A549 treated with RU486 at 1 μM for 4 hours (cell line): ENCODE measurements at places on chromosomes 2 and 18. TPM values are rescaled to one million over a fixed set of nuclear protein-coding genes. Genes with fewer than 3 reads are reported as not detected.

The NT5DC4 gene
- 0.05 to 0.13 TPM in 2 of 5 replicates, not detected in the others for total RNA-seq

The AOX1 gene
- total RNA-seq: 2.8 to 3.8 TPM (median 3.6 TPM) in 5 replicates

The REG3A gene
- not detected in 5 replicates for total RNA-seq

The AGPS gene
- 35.7 to 49.7 TPM (median 45.0 TPM) in 5 replicates for total RNA-seq

The RIT2 gene
- not detected in 5 replicates for total RNA-seq

The NOTO gene
- 0.09 TPM in 1 of 5 replicates, not detected in the others for total RNA-seq

The NFATC1 gene
- 5.1 to 6.5 TPM (median 6.2 TPM) in 5 replicates for total RNA-seq

The LAMA3 gene
- total RNA-seq: 29.8 to 39.0 TPM (median 38.4 TPM) in 5 replicates

The REG3G gene
- not detected in 5 replicates for total RNA-seq

The GREB1 gene
- total RNA-seq: 1.8 to 3.7 TPM (median 3.0 TPM) in 5 replicates

The GALR1 gene
- not detected in 5 replicates for total RNA-seq

The CNDP1 gene
- not detected in 5 replicates for total RNA-seq

The DTNA gene
- total RNA-seq: 0.14 to 0.39 TPM (median 0.17 TPM) in 4 of 5 replicates, not detected in the other

The AKAIN1 gene
- not detected in 5 replicates for total RNA-seq

The TMEM37 gene
- 1.5 to 2.7 TPM (median 2.2 TPM) in 5 replicates for total RNA-seq

The GAL3ST2 gene
- total RNA-seq: 0.10 to 0.36 TPM (median 0.23 TPM) in 4 of 5 replicates, not detected in the other

The ANKRD30B gene
- total RNA-seq: not detected in 5 replicates

The SUCLG1 gene
- 89.0 to 99.3 TPM (median 92.5 TPM) in 5 replicates for total RNA-seq

The CCL20 gene
- 3.0 to 5.8 TPM (median 4.3 TPM) in 5 replicates for total RNA-seq

The GATA6 gene
- 2.0 to 2.9 TPM (median 2.6 TPM) in 5 replicates for total RNA-seq

The KCNF1 gene
- total RNA-seq: 24.5 to 43.7 TPM (median 39.9 TPM) in 5 replicates

The ASXL3 gene
- total RNA-seq: not detected in 5 replicates

The SPDYA gene
- total RNA-seq: 0.14 to 0.25 TPM in 2 of 5 replicates, not detected in the others

The SLC4A5 gene
- total RNA-seq: 0.17 to 0.68 TPM (median 0.43 TPM) in 5 replicates

The ANKRD30BL gene
- not detected in 5 replicates for total RNA-seq

The NR4A2 gene
- total RNA-seq: 2.4 to 4.0 TPM (median 3.2 TPM) in 5 replicates

The CXCR1 gene
- total RNA-seq: not detected in 5 replicates

The DNER gene
- 3.3 to 7.7 TPM (median 5.6 TPM) in 5 replicates for total RNA-seq

The HOXD1 gene
- 0.12 to 0.44 TPM (median 0.21 TPM) in 5 replicates for total RNA-seq

The PPP4R3B gene
- total RNA-seq: 18.2 to 36.7 TPM (median 32.3 TPM) in 5 replicates

The POLR1A gene
- total RNA-seq: 20.5 to 24.2 TPM (median 22.5 TPM) in 5 replicates

The CXCR2 gene
- total RNA-seq: not detected in 5 replicates

The PKP4 gene
- 23.2 to 29.4 TPM (median 26.4 TPM) in 5 replicates for total RNA-seq

The PLGLB2 gene
- total RNA-seq: 0.16 to 0.39 TPM (median 0.22 TPM) in 4 of 5 replicates, not detected in the other

The SERPINB10 gene
- total RNA-seq: not detected in 5 replicates

The TBR1 gene
- 0.09 to 0.14 TPM in 2 of 5 replicates, not detected in the others for total RNA-seq

The VWC2L gene
- not detected in 5 replicates for total RNA-seq

The BOLL gene
- total RNA-seq: not detected in 5 replicates

The CIDEA gene
- not detected in 5 replicates for total RNA-seq

The ATOH8 gene
- total RNA-seq: 5.2 to 7.1 TPM (median 5.9 TPM) in 5 replicates

The RNU2-63P gene
- not detected in 5 replicates for total RNA-seq

The RAD51AP2 gene
- total RNA-seq: not detected in 5 replicates

The CENPA gene
- total RNA-seq: 47.2 to 64.0 TPM (median 55.1 TPM) in 5 replicates

The IGFBP5 gene
- total RNA-seq: 0.14 to 0.32 TPM (median 0.29 TPM) in 5 replicates
